ENCODE measurements at places on chromosomes 2 and 18. TPM values are rescaled to one million over a fixed set of nuclear protein-coding genes. Genes with fewer than 3 reads are reported as not detected.

EFEMP1 gene
- total RNA-seq, result 51.9 TPM

DPP10 gene
- not detected for total RNA-seq

TXNDC2 gene
- under 0.01 TPM for total RNA-seq

POTEC gene
- total RNA-seq, result not detected

CD8A gene
- total RNA-seq, result not detected

ANKRD29 gene
- total RNA-seq, result 23.4 TPM
